ENCODE measurements at places on chromosomes 7 and 10.

DNA sequence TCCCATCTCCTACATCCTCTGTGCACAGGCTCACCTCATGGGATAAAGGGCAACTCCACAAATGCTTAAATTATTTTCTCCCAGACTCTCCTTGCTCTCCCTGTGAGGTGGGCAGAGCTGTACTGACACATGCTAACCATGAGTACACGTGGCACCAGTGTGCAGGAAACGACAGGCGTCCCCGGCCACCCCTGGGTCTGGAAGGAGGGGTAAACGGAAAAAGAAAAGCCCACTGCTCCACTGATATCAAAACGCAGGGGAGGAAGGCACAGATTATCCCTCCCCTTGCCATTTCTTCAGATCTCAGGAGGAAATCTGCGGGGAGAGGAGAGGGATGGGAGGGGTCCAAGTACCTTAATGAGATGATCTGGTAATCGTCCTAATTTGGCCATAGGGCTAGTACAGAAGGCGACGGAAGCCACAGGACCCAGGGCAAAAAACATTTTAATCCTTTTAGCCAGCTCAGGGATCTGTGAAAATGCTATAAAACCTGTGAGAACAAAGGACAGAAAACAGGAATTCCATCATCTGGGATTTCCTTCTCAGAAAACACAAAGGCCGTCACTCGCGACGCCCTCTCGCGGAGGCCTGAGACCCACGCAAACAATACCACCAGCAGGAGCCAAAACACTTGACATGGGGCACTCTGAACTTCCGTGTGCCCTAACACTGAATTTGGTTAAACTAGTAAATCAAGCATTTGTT lies 17.8 kb upstream of the CH25H start:
- DNase-seq, result no peak

DNA sequence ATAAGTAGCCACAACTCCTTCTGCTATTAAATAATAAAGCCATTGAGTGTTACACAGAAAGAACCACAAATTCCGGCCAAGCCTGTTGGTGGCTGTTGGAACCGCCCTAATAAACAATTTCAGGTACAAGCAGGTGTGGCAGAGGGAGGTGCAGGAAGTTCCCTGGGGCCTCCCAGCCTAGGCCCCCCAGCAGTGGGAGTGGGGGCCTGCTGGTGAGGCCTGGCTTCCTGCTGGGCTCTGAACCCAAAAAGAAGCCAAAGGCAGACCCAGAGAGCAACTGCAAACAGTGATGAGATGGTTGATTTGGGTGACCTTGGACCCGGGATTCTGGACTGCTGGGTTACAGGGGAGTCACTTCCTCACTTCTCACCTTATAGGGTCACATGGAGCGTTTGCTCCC lies 21.0 kb upstream of the LMTK2 start:
- no peak for DNase-seq

GRCh38 chr7:111741811-111742240 lies 179.5 kb upstream of the IMMP2L start:
- DNase-seq, result peak; percentile 71

DNA sequence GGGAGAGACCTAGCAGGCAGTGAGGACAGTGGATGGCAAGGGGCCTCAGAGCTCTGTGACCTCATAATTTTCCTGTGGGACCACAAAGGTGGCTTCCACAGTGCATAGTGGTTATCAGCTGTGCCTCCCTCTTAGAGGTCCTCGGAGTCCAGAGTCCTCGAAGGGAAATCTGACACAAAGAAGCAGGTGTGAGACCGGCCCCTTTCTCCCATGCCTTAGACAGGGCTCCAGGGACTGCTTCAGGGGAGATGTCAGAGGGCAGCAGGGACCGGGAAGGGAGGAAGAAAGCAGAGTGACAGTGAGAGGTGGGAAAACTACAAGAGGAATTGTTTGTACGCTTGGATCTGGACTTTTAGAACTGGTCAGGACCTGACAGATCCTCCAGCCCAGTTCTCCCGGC lies 66.3 kb downstream of the BAMBI start:
- no peak for DNase-seq

GRCh38 chr7:120869700-120870099 lies 11.8 kb upstream of the TSPAN12 start:
- no peak for DNase-seq

GRCh38 chr10:52951824-52952223 lies 179.2 kb upstream of the MBL2 start:
- DNase-seq, result peak; percentile 77

DNA sequence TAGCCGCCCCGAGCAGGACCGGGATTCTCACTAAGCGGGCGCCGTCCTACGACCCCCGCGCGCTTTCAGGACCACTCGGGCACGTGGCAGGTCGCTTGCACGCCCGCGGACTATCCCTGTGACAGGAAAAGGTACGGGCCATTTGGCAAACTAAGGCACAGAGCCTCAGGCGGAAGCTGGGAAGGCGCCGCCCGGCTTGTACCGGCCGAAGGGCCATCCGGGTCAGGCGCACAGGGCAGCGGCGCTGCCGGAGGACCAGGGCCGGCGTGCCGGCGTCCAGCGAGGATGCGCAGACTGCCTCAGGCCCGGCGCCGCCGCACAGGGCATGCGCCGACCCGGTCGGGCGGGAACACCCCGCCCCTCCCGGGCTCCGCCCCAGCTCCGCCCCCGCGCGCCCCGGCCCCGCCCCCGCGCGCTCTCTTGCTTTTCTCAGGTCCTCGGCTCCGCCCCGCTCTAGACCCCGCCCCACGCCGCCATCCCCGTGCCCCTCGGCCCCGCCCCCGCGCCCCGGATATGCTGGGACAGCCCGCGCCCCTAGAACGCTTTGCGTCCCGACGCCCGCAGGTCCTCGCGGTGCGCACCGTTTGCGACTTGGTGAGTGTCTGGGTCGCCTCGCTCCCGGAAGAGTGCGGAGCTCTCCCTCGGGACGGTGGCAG lies at the start of gene MGMT:
MGMT (plus strand) TSS at position 539 of the 656 bp plus-strand sequence.
- DNase-seq, result peak; percentile 88

DNA sequence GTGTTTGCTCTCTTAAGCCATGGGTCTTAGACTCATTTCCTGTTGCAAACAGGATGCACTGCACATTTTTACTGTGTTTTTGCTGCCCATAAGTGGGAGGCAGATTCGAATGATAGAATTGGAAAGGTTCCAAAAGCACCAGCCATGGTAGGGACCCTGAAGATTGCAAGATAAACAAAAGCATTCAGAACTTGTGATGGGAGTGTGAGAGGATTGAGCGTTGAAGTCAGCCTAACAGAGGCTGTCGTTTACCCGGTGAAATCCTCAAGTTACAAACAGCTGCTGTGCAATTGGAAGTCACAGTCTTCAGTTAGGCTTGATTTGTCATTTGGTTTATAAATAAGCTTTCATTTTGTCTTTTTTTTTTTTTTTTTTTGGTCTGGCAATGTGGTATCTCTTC lies 192.7 kb upstream of the MKI67 start:
- DNase-seq, result peak; percentile 34

DNA sequence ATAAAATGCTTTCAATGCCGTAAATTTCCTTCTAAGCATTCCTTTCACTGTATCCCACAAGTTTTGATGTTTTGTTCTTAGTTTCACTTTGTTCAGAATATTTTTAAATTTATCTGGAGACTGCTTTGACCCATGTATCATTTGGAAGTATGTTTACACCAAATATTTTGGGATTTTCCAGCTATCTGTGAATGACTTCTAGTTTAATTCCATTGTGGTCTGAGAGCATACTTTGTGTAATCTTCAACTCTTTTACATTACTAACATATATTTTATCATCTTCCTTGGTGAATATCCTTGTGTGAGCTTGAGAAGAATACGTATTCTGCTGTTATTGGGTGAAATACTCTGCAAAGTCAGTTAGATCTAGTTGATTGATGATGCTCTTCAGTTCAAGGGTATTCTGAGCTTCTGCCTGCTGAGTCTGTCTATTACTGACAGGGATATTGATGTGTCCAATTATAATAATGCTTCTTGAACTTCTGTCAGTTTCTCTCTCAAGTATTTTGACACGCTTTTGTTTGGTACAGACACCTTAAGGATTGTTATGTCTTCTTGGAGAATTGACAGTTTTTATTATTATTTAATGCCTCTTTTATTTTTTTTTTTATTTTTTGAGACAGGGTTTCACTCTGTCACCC lies 31.6 kb downstream of the MKLN1 start:
- no peak for DNase-seq

DNA sequence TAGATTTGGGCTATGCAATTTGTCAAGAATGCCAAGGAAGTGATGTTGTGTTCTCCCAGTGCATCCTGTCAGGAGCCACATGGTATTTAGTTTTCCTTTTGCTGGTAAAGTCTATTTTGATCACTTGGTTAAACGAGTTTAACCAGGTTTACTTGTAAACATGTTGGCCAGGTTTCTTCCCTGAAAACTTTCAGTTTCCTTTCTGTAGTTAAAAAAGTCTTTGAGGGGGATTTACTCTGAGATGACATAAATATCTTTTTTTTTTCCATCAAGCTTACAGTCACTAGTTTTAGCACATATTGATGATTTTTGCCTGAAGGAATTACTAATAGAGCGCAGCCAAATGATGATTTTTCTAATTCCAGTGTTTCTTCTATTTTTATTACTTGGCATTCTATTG lies 320.5 kb downstream of the PHF14 start:
- no peak for DNase-seq

GRCh38 chr7:133934977-133935330 lies 192.2 kb upstream of the LRGUK start:
- no peak for DNase-seq

DNA sequence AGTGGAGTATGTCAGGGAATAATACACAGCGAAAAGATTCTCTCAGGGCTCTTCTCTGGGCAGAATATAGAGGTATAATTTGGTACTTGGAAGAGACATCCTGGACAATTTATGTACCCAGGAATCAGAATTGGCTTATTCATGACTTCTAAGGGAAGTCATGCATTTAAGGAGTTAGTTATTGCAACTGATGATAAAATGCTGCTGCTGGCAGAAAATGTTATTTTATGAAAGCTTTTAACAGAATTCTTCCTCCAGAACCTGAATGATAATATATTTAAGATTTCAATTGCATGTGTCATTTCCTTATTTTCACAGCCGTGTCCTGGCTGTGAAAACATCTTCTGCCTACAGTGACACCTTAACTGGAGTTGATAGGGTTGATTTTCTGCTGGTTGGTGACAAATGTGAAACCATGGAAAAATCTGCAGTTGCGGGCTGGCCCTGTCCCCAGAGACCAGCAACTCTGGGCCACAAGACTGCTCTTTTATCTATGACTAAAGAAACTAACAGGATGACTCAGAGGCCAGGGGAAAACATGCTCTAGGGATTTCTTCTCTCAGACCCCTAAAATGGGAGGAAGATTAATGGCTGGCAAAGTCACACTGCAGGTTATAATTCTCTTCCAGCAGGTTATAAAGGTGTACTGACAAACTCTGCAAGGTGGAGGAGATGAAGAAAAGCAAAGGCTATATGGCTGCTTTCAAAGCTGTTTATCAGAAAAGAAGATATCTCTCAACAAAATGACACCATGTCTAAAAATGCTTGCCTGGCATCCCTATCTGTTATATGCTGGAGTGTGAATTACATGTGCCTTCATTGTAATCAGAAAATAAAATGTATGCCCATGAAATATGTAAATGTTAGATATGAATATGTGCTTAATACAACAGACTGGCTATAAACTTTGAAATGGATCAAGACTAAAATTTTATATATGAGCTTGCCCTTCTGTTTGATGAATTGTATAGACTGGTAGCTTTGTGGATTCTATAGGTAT lies 12.1 kb upstream of the TRUB1 start:
- no peak for DNase-seq

GRCh38 chr7:50793120-50793946 lies 10.6 kb upstream of the GRB10 start:
- peak; percentile 46 for DNase-seq

- DNase-seq, result peak; percentile 75
These were observed 50.5 kb upstream of the FOXK1 start for GRCh38 chr7:4631380-4632179.

DNA sequence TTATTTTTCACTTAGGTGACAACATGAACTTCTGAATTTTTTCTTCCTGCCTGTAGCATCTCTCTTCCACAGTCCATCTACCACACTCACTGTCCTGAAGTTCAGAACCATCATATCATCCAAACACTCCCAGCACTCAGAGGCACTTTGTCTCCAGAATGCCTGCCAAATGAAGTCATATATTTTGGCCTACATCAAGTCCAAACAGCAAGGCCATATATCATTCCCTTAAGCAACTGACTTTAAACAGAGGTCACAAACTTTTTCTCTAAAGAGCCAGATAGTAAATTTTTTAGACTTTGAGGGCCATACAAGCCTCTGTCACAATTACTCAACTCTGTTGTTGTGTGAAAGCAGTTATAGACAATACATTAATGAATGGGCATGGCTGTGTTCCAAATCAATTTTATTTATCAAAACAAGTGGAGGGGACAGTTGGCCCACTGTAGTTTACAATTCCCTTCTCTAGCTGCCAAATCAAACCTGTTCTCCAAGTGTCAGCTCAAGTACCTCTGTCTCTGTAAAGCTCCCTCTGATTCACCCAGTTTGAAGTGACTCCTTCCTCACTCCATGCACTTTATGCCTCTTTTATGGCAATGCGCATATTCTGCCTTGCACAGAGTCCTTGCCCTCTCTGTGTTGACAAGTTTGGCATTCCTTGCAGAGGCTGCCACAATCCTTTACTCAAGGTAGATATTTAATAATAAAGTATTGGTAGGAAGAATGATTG lies 305.7 kb downstream of the FZD1 start:
- DNase-seq, result no peak

DNA sequence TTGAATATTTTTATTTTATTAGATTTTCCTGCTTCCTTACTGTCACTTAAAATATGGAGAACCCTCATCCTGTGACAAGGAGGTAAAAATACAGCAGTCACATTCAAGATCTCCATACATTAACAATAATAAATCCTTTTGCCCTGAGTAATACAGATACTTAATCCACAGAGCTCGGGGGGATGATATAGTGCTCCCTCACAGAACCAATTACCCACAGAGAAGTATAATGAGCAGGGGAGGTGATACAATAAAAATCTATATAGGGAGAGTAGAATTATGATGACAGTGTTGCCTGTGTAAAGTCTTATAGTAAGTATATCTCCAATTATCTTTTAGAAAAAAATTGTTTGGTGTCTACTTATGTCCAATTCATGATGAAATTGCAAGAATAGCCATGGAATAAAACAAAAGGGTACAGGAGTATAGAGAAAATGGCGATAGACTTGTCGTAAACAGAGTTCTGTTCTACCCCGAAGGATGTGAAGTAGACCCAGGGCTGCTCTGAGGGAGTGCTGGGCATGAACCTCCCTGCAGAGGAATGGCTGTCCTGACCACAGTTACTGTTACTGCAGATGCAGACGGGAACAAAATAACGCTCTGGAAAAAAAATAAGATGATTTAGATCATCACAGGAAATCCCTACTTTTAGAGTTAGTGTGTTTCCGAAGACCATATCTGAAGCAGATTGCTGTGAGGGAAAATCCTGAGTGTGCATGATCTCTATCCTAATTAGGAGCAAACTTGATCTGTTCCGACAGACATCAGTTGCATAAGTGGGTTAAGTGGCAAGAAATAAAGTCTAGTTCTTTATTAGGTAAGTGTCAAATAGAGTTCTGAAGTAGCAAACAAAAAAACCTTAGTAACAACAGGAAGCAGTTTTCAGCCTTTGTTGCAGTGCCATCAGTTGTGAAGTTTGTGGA lies 123.7 kb downstream of the KAT6B start:
- no peak for DNase-seq

Measured in left kidney (tissue), 8 donors.